KG1 (cell line): ENCODE measurements at places on chromosomes 2 and 18.

- DNase-seq: no peak
Measured at GRCh38 chr2:26509141-26509540, 31.2 kb upstream of the OTOF start.

GRCh38 chr18:31512203-31512764, 14.3 kb downstream of the DSG2 start:
- no peak for DNase-seq

- DNase-seq: no peak
Measured at GRCh38 chr18:7333025-7333562, 102.2 kb downstream of the LRRC30 start.

DNA sequence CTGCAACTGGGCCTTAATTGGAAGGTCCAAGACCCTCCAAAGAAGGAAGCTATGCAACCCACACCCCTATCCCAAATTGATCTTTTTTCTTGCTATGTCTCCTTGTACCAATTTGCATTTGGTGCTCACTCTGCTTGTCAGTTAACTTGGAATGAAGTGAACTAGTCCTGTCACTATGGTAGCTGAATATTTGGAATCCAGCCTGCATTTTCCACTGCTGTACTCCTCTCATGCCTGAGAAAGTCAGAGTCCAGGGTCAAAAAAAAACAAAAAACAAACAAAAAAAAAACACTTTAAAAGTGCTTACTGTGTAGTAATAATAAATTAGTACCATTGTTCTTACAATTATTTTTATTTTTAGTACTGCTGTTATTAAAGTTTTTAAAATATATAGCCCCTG, 462.8 kb upstream of the SLC8A1 start:
- no peak for DNase-seq

DNA sequence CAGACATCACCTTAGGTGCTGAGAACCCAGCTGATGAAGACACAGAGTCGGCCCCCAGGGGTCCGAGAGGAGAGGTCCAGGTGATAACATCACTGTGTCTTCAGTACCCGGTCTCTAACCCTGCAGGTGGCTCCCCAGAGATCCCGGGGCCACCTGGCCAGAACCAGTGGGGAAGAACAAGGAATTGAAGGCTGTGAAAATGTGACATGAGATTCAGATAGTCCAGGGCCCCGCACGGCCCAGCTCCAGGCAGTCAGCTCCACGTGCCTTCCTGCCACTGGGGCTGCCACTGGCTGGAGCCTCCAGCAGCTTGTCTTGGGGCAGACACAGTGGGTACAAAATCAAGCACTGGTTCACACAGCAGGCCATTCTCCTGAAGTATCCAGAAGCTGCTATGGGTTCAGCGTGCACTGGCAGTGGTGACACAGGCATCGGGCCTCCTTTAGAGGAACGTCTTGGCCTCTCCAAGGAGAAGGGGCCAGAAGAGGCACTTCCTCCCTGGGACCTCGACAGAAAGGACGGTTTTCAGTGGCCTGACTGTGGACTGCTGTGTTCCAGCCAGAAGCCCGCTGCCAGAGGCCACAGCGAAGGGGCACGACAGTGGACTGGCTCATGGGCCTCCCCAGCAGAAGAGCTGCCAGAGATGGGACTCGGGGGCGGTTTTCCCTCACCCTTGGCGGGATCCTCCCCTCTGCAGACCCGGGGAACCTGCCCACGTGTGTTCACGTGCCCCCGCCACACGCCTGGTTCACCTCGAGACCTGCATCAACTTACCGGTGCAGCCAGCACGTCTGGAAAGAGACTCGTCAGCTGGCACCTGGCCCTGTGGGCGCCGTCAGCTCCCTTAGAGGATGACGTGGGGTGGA, 150.4 kb downstream of the HDAC4 start:
- DNase-seq: no peak

DNA sequence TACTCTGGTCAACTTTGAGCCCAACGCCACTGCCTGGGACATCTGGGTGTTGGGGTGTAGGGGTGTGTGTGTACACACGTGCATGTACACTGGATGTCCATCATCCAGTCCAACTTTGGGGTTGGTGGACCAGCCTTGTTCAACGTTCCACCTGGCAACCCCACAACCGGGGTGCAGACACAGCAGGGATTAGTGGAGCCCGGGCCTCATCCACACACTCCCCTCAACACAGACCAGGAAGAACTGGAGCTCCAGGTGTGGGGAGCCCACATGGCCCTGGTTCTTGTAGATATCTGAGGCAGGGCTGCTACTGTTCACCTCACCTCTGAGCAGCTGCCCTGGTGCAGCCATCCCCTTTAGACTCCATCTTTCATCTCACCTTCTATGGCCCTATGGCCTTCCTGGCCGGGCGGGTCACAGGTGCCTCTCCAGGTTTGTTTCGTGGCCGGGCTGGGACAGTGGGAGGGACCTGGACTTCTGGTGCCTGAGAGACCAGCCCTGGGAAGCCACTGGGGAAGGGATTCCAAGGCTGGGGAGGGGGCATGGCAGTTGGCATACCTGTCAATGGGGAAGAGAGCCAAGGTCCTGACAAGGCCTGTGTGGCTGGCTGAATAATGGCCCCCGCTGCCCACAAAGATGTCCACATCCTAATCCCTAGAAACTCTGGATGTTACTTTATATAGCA, 7.5 kb downstream of the NEU2 start:
- no peak for DNase-seq

GRCh38 chr2:101942851-101943250, 48.9 kb upstream of the IL1R2 start:
- no peak for DNase-seq

DNA sequence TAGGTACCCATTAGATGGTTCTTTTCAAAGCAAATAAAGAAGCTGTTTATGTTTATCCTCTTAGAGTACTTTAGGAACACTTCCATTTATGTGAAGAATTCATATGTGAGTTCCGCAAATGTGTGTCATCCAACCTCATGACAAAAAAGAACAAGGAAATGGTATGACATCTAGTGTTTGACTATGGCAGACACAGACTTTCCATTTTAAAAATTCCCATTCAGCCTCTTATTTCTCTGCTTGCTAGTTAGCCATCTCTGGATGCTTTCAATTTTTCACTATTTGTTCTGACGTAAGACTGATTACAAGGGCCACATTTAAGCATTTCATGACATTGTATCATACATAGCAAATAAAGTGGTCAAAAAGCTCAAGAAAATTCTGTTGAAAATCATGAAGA, 103.0 kb downstream of the ZAP70 start:
- no peak for DNase-seq

- DNase-seq: no peak
Measured at GRCh38 chr2:175233135-175233719, 51.7 kb upstream of the ATP5MC3 start.

GRCh38 chr2:29573612-29574011, 347.8 kb downstream of the ALK start:
- no peak for DNase-seq

DNA sequence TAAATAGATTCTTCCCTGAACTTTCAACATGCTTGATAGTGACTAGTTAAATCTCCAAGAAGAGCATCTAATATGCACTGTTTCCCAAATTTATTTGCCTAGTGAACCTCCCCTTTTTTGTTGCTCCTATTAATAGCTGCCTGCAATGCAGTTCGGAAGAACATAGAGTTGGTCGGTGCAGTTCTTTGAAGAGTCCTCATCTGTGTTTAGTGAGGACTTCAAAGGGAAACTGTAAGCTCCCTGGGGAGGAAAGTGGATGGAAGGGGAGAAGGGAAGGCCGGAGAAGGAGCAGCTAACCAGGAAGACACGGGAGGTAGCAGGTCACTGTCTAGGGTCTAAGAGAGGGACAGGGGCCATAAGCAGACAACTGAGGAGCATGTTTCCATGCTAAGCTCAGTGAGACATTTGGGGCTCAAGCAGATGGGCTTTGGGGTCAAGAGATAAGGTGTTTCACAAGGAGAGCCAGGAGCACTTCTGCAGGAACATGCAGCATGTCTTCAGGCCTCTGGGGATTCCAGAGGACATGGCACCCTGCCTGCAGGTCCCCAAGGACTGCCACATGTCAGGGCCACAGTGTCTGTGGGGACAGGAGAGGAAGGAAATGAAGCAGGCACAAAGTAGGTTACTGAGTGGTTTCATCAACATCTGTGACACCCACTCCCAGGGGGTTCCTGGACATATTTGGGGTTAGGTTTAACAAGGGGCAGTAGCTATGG, 48.7 kb upstream of the ANXA4 start:
- no peak for DNase-seq

- no peak for DNase-seq
Measured at GRCh38 chr2:176960736-176961520, 251.7 kb upstream of the HNRNPA3 start.

DNA sequence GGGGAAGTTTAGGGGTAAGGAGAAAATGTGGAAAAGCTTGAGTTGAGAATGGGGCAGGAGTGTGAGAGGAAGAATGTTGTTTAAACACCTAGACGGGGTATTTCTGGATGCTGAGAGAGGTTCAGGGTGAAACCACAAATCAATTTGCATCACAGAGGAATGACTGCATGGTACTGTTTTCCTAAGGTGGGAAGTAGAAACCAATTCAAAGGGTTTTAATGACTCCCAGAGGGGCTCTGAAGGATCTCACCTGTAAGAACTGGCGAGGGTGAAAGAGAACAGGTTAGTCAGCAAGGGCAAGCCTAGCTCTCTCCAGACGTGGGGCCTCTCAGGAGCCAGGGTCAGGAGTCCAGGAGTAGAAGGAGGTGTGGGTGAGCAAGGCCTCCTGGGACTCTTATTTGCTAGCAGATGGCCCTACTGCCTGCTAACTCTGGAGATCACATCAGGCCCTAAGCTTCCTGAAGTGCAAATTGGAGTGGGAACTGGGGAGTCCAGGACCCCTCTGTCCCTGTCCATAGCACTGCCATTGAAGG, 133.0 kb upstream of the CELF4 start:
- no peak for DNase-seq

- DNase-seq: no peak
Measured at GRCh38 chr18:56980151-56980550, 166.7 kb upstream of the BOD1L2 start.
